ENCODE measurements at places on chromosomes 1 and 21. TPM values are rescaled to one million over a fixed set of nuclear protein-coding genes. Genes with fewer than 3 reads are reported as not detected.
A peak's percentile ranks its signal among the peaks of the same experiment; 100 is the strongest.

GPR52 gene
- total RNA-seq, result 4.8 TPM

CDC42SE1 gene
- 34.8 TPM for total RNA-seq

S100A5 gene
- total RNA-seq, result not detected

LRRC3 gene
- total RNA-seq, result 8.3 TPM

OR10K1 gene
- total RNA-seq, result not detected

GJC2 gene
- total RNA-seq, result 4.2 TPM

TCEA3 gene
- 14.7 TPM for total RNA-seq

AURKAIP1 gene
- total RNA-seq, result 328 TPM

- no peaks in the 10 kb centered on the region for H3K36me3 ChIP-seq
- no peak for DNase-seq
- no peak overlapping the region for H3K4me3 ChIP-seq
- peak overlapping the region; percentile 28 for H3K27ac ChIP-seq
Observed at GRCh38 chr1:66867501-66867900, 57.2 kb downstream of the DNAI4 start.

- H3K4me3 ChIP-seq, result no peak overlapping the region
- no peaks in the 10 kb centered on the region for H3K36me3 ChIP-seq
- DNase-seq, result no peak
- H3K4me1 ChIP-seq, result no peaks in the 10 kb centered on the region
- H3K27ac ChIP-seq, result no peak overlapping the region
- H3K27me3 ChIP-seq, result no peaks in the 10 kb centered on the region
Observed at GRCh38 chr1:198072177-198072576, 84.6 kb upstream of the NEK7 start.

GRCh38 chr1:174769961-174770549 lies 229.7 kb upstream of the CACYBP start:
- H3K27ac ChIP-seq, result no peak overlapping the region
- no peaks in the 10 kb centered on the region for H3K36me3 ChIP-seq
- no peaks in the 10 kb centered on the region for H3K4me1 ChIP-seq
- H3K27me3 ChIP-seq, result no peaks in the 10 kb centered on the region
- no peak overlapping the region for H3K4me3 ChIP-seq

DNA sequence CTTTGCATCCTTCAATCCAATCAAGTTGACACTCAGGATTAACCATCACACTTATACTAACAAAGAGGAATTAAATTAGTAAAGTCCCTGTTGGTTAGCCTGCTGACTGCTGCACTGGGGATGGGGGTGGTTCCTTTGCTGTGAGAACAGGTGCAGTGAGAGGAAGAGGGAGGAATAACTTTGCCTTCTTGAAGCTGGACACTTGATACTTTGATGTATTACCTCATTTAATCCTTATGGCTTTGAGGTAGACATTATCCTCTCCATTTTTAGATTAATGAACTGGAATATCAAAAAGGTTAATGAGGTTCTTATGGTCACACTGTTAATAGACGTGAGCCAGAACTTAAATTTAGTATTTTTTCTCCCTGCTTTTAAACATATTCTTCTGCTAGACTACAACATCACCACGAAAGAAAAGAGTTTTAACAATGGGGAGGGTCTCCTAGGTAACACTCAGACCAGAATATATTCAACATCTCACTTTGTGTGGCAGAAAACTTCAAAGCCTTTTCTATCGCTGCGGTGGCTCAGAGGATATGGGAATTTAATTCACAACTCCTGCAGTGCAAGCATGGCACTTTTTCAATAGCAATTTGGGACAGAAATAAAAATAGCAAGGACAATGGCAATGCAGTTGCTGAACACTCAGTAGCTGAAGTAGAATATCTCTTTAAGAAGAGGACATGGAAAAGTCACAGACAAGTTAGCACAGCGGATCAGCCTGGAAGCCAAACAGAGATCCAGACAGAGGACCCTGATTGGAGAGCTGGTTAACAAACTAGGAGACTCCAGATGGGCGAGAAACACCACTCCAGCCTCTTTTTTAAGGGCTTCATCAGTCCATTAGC lies 68.8 kb upstream of the DNAH14 start:
- H3K4me1 ChIP-seq, result no peaks in the 10 kb centered on the region
- DNase-seq, result no peak
- H3K27ac ChIP-seq, result no peak overlapping the region
- no peaks in the 10 kb centered on the region for H3K36me3 ChIP-seq
- H3K4me3 ChIP-seq, result no peak overlapping the region
- H3K27me3 ChIP-seq, result no peaks in the 10 kb centered on the region

DNA sequence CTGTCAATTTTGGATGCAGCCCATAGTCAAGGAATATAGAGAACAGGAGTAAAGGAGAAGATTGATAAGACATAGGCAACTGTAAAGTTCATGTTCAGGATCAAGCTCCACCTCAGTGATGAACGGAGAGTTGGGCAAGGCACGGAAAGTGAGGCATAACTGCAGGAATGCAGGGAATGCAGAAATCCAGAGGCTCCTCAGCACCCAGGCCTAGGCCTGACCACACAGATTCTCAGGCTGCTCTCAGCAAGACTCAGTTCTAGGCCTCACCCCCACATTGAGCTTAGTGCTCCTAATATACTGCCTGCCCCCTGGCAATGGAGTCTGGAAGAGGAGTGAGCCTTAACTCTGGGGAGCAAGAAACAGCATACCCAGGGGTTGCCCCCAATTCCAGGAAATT lies 36.3 kb upstream of the S1PR1 start:
- H3K27me3 ChIP-seq, result no peaks in the 10 kb centered on the region
- no peak overlapping the region for H3K27ac ChIP-seq
- no peaks in the 10 kb centered on the region for H3K4me1 ChIP-seq
- H3K36me3 ChIP-seq, result no peaks in the 10 kb centered on the region

DNA sequence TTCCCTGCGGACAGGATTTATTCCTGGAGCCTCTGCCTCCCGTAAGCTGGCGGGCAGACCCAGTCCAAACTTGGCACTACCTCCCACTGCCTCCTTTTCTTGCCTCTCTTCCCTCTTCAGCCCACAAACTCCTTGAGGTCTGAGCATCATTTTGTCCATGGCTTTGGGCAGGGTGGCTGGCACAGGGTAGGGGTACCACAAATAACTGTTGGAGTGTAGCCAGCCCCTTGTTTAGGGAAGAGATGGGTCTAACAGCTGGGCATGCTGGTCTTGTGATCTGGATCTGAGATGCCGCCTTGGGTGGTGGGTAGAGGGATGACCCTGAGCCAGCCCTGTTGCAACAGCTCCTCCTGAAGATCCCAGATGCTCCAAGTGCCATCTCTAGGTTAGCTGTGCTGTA lies 71.4 kb upstream of the CLDN14 start:
- H3K4me1 ChIP-seq, result peaks cover 13% of the 10 kb centered on the region
- H3K27me3 ChIP-seq, result no peaks in the 10 kb centered on the region
- H3K27ac ChIP-seq, result no peak overlapping the region

GRCh38 chr1:99603699-99604560 lies 42.0 kb upstream of the PALMD start:
- H3K4me3 ChIP-seq, result no peak overlapping the region
- H3K4me1 ChIP-seq, result peaks cover 14% of the 10 kb centered on the region
- H3K27ac ChIP-seq, result peak overlapping the region; percentile 23
- no peaks in the 10 kb centered on the region for H3K27me3 ChIP-seq

DNA sequence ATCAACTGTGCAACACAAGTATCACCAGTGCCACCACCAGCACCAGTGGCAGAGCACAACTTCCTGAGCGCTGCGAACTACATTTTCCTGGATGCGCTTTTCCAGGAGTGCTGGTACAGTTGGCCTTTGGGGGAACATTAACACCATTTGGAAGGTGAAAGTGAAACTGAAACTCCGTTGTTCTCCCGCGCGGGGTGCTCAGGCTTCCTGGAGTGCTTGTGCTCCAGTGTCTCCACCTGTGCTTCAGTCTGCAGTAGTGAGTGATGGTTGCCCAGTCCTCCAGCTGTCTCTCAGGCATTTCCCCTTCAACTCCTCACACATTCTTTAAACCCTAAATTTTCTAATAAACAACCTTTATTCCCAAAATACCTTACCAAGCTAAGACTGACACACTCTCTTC lies 187.8 kb downstream of the LRRIQ3 start:
- no peaks in the 10 kb centered on the region for H3K27me3 ChIP-seq
- no peaks in the 10 kb centered on the region for H3K4me1 ChIP-seq
- no peak overlapping the region for H3K27ac ChIP-seq

GRCh38 chr1:151562661-151563060 lies 22.6 kb downstream of the TUFT1 start:
- no peak for DNase-seq
- H3K27ac ChIP-seq, result no peak overlapping the region
- no peaks in the 10 kb centered on the region for H3K36me3 ChIP-seq
- H3K27me3 ChIP-seq, result no peaks in the 10 kb centered on the region
- H3K4me1 ChIP-seq, result peaks cover 8% of the 10 kb centered on the region
- no peak overlapping the region for H3K4me3 ChIP-seq

- no peaks in the 10 kb centered on the region for H3K4me1 ChIP-seq
- H3K4me3 ChIP-seq, result no peak overlapping the region
- no peaks in the 10 kb centered on the region for H3K36me3 ChIP-seq
- DNase-seq, result no peak
Observed at GRCh38 chr1:150061632-150062101, 5.9 kb upstream of the VPS45 start.

DNA sequence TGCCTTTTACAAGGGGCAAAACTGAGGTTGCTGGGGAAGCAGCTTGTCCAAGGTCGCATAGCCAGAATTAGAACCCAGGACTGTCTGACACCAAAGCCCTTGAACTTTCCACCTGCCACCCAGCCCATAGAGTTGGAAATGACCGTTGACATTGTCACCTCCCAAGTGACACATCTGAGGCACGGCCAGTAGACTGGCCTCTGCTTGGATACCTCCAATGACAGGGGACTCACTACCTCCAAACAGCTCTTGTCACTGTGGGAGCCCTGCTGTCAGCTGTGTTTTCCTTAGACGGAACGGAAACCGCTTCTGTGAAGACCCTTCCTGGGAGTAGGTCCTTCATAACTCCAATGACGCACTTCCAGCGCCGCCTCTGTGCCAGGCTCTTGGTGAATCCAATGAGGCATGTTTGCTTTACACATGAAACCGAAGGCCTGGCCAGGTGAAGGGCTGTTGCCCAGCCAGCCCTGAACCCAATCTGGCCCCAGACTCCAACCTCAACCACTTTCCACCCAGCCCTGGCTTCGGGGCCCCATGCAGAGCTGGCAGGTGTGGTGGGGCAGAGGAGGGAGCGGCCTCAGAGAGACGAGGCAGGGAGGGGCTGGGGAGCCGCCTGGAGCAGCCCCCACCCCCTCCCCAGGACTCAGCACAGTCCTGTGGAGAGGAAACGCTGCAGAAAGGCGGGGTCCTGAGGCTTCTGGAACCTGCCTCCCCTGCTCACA lies 109.2 kb upstream of the IFFO2 start:
- no peaks in the 10 kb centered on the region for H3K36me3 ChIP-seq
- no peaks in the 10 kb centered on the region for H3K27me3 ChIP-seq
- H3K4me1 ChIP-seq, result peaks cover 18% of the 10 kb centered on the region

GRCh38 chr1:161432091-161432490 lies 64.4 kb upstream of the CFAP126 start:
- no peak overlapping the region for H3K4me3 ChIP-seq
- no peak for DNase-seq
- no peak overlapping the region for H3K27ac ChIP-seq
- no peaks in the 10 kb centered on the region for H3K4me1 ChIP-seq
- H3K27me3 ChIP-seq, result no peaks in the 10 kb centered on the region
- H3K36me3 ChIP-seq, result no peaks in the 10 kb centered on the region

- DNase-seq, result no peak
- H3K4me3 ChIP-seq, result peak within 1 kb of the TSS; percentile 40
- no peaks in the 10 kb centered on the region for H3K36me3 ChIP-seq
- H3K27me3 ChIP-seq, result no peaks in the 10 kb centered on the region
- no peak within 1 kb of the TSS for H3K27ac ChIP-seq
Observed at GRCh38 chr1:40316595-40317393, at the start of gene COL9A2. TSS of gene COL9A2 (minus strand) at chr1:40317286. CDS start at chr1:40317197, 89 bp downstream.

GRCh38 chr1:199660071-199660470 lies 367.4 kb upstream of the NR5A2 start:
- no peaks in the 10 kb centered on the region for H3K4me1 ChIP-seq
- H3K27ac ChIP-seq, result no peak overlapping the region
- no peak for DNase-seq
- no peaks in the 10 kb centered on the region for H3K27me3 ChIP-seq
- H3K4me3 ChIP-seq, result no peak overlapping the region

DNA sequence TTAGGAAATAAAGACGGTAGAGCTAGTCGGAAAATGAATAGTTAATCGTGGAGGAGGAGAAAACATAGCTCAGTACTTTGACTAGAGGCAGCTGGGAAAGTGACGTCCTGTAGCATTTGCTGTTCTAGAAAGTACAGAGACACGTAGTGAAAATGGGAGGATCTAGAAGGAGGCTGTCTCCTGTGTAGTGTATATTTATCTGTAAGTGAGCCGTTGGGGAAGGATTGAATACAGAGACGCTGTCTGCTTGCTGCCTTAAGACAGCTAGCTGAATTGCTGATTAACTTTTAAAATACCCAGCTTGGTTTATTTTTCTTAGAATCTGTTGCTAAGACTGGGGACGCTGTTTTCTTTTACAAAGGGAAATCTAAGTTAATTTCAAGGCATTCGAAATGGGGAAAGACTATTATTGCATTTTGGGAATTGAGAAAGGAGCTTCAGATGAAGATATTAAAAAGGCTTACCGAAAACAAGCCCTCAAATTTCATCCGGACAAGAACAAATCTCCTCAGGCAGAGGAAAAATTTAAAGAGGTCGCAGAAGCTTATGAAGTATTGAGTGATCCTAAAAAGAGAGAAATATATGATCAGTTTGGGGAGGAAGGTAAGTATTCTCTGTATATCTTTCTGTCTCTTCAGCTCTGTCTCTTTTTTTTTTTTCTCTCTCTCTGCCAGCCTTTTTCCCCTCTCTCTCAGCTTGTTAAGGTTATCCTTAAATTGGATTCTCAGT lies at the start of gene DNAJB4:
Gene DNAJB4 (plus strand): TSS at position 221 of the 729 bp plus-strand sequence. CDS start 172 bp downstream, at position 393.
- H3K4me1 ChIP-seq, result peaks cover 8% of the 10 kb centered on the region
- no peaks in the 10 kb centered on the region for H3K36me3 ChIP-seq
- H3K27me3 ChIP-seq, result no peaks in the 10 kb centered on the region
- peak; percentile 95 for DNase-seq
